ENCODE measurements at places on chromosomes 12 and 14.

GRCh38 chr14:86539361-86540070 lies 1009.6 kb downstream of the FLRT2 start:
- no peak for DNase-seq

DNA sequence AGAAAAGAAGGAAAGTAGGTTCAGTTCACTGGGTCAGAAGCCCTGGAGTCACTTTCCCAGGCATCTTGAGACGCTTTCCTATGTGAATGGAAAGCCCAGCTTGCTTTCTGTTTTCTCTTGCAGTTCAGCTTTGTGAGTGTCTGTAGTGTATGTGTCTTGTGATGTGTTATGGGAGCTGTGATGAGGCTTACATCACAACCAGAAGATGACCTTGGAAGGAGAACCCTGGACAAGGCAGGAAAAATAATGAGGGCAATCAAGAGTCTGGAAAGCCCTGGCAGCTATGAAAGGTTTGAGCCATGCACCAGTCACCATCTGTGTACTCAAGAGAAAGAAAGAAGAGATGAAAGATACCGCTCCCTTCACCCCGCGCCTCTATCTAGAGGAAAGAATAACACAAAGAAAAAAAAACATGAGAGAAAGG lies 35.2 kb upstream of the PTGR2 start:
- no peak for DNase-seq

GRCh38 chr14:99412117-99413061 lies 68.3 kb downstream of the SETD3 start:
- no peak for DNase-seq

GRCh38 chr14:105933238-105933637 lies 406.9 kb downstream of the TMEM121 start:
- no peak for DNase-seq

DNA sequence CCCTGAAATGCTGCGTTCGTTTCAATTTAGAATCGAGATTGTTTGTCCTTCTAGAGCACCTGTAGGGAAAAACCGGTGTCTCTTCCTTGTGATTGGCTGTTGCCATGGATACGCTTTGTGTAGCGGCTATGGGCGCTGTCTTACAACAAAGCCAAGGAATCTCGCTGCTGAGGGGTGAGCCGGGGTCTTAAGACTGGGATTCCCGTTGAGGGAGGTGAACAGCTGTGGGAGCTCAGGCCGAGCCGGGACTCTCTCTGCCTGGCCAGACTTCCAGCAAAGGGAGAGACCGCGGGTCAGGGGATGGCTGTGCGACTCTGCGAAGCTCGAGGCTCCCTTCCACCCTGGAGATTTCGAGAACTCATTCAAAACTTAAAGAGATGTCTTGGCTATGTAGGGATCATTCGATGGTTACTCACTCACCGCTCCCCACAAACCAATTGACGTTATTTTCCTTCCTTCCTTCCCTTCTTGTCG lies at the start of the genes LRRIQ1 and TSPAN19:
TSS of gene LRRIQ1 (plus strand) at position 118 of the 474 bp plus-strand sequence. CDS start 1,826 bp downstream, outside the sequence.
TSS of gene TSPAN19 (minus strand) at position 44 of the 474 bp plus-strand sequence. CDS start 6,331 bp downstream, outside the sequence.
- peak; percentile 82 for DNase-seq

DNA sequence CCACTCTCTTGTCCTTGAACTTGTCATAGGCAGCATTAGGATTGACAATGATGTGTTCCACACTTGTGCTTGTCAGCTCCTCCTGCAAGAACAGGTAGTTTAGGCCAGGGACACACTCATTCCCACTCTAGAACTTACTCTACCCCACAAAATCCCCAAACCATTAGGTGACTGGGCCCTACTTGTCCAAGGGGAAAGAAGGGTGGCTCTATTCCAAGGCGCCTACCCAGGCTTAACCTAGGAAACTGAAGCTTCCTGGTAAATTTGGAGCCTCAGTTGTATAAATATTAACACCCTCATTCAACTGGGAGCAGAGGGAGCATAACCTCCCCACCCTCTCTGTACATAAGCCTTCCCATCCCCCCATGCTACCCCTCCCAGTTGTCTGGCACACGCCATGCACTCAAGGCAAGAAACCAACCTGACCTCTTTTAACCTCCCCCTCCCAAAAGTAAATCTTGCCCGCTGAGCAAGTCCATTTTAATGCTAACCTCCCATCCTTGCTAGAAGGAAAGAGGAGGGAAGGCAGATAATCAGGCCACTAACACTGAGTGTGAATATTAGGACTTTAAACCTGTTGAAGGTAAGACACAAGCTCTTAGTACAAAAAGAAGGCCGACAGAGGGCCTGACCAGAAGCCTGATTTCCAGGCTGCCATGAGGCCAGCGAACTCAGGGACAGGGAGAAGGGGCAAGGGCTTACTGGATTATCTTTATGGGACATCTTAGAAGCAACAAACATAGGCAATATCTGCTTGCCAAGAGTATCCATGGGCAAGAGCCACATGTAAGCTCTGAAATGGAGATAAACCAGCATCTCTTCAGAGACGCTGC lies 11.0 kb downstream of the DCTN2 start:
- DNase-seq, result no peak

DNA sequence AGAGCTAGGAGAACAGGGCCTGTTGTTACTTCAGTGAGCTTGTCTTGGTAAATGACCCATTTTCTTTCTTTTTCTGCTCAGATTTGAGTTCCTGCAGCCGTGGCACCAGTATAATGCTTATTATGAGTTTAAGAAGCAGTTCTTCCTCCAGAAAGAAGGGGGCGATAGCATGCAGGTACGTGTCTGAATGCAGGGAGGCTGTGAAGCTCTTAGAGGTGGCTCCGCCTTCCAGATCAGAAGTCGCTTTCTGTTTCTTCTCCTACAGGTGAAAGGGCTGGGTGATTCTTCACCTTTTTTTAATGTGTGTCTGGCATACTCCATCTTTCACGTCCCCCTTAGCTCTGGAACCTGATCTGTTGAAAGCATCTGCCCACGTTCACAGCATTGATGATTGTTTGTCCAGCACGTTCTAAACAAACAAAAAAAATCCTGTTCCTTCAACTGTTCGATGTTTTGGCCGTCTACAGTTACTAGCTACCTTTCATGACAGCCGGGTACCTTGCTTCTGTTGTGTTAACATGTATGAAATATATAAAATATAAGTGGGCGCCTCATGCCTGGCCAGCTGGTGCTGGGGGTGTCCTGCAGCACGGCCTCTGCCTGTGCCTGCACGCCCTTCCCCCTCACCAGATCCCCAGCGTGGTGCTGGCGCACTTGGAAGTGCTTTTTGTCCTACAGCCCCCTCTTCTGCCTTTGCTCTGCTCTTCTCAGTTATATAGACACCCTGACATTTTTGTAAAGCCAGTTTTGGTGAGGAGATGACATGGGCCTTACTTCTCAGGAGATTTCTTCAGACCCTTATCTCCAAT lies 44.6 kb downstream of the SFSWAP start:
- peak; percentile 54 for DNase-seq

DNA sequence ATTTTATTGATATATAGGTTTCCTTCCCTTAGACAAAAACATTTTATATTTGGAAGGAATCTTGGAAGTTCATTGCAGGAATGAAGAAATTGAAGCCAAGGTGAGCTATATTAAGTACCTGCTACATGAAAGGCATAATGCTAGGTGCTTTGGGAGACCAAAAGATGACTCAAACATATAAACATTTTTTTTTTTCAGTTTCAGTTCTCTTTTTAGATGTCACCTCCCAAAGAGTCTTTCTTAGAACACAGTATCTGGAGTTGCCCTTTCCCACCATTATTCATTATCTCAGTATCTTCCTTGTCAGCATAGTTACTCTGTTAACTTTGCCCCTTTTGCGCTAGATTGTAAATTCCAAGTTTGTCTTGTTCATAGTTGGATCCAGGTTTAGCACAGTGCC lies 1.1 kb downstream of the LIN52 start:
- no peak for DNase-seq

GRCh38 chr12:65168681-65169319 lies 583 bp upstream of the LEMD3 start:
- no peak for DNase-seq

- DNase-seq, result no peak
These were observed 770.9 kb upstream of the FOXG1 start for GRCh38 chr14:27995691-27996090.

DNA sequence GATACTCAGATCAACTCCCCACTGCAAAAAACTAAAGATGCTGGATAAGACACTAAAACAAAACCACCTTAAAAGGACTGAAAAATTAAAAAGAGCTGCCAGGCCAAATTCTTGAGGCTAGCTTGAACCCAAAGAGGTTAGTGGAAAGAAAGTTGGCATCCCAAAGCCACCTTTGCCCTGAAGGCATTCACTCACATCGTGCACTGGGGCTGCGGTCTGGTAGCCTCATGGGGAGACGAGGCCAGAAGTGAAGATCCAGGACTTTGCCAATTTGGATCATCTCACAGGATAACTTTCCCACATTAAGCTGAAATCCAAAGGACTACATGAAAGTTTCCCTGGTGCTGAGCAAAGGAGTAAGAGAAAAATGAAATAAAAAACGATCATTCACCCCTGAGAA lies 63.9 kb downstream of the EFCAB11 start:
- no peak for DNase-seq

- peak; percentile 58 for DNase-seq
These were observed at the start of gene GALNT6 for GRCh38 chr12:51391283-51392123. GALNT6 (minus strand) TSS chr12:51391406; CDS start chr12:51379781, 11,625 bp downstream.

- DNase-seq, result no peak
These were observed 40.9 kb downstream of the PDE6H start for GRCh38 chr12:15013634-15014179.

DNA sequence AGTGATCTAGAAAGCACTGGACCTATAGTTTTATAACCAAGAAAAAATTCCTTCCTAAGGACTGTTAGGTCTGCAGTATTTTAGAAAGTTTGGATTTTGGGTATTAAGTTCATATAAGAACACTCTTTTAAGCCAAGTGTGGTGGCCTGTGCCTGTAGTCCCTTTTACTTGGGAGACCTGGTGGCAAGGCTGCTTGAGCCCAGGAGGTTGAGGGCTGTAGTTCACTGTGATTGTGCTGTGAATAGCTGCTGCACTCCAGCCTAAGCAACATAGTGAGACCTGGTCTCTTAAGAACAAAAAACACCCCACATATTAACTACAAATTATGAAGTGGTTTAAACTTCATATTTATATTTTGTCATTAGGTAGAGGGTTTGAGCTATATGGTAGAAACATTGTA lies 9.7 kb downstream of the DNM1L start:
- no peak for DNase-seq

DNA sequence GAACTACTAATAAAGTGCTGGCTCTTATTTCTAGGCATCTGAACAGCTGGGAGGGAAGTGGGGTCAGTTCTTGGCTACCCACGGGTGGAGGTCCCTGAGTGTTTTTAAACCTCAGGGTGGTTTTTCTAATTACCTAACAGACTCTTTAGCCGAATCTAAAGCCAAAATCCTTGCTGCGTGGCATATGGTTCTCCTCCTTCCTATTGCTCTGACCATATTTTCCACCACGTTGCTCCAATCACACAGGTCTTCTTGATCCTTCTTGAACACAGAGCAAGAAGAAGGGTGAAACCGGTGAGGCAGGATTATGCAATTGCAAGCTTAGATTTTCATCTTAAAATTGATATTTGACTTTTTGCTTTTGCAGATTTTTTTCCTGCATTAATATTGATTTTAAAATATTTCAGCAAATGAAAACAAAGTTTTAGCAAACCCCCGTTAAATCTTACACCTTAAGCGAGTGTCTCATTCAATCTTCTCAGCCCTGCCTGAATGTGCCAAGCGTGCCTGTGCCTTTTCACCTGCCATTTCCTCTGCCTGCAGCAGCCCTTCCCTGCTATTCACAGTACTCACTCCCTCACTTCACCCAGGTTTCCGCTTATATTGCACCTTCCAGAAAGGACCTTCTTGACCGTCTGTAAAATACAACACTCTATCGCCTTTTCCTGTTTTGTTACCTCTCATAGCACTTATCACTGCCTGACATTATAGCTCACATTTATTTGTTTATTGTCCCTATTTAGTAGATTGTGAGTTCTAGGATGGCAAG lies 506.0 kb downstream of the DIO2 start:
- no peak for DNase-seq

DNA sequence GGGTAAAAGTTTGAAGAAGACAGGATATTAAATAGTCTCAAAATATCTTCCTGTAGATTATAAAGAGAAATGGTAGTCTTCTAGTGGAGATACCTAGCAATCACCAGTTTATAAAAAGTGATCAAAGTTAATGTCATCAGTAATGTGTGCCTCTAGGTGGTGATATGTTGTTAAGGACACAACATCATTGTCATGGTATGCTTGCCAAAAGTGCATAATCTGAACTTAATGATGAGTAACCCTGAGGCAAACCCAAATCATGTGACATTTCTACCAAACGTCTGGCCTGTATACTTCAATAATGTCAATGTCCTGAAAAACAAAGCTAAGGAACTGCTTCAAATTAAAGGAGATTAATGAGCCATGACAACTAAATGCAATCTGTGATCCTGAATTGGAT lies 214.7 kb downstream of the PHLDA1 start:
- DNase-seq, result no peak

DNA sequence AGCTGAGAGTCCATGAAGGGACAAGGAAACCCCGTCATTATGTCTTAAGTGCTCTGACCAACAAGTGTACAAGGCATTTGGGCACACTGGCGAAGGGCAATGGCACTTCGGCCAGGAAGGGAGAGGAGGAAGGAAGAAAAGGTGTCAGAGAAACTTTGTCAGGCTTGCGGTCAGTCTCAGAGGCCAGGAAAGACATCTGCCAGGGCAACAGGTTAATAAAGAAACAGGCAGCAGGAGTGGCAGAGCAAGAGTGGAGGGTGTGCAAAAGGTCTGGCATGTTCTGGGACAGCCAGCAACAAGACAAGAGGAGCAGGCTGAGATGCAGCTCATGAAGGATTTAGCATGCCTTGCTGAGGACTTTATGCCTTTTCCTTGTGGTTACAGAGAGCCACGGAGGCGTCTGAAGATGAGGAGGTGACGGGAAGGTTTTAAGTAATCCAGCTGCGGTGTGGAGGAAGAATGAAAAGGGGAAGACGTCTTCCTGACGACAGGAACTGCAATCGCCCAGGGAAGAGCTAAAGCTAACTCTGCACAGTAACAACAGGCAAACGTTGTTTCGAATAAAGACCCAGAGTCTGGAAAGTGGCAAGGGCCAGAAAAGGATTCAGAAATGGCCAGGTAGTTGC lies 13.1 kb downstream of the APPL2 start:
- no peak for DNase-seq

- DNase-seq, result no peak
These were observed 168.8 kb downstream of the ANO4 start for GRCh38 chr12:100963381-100963780.

DNA sequence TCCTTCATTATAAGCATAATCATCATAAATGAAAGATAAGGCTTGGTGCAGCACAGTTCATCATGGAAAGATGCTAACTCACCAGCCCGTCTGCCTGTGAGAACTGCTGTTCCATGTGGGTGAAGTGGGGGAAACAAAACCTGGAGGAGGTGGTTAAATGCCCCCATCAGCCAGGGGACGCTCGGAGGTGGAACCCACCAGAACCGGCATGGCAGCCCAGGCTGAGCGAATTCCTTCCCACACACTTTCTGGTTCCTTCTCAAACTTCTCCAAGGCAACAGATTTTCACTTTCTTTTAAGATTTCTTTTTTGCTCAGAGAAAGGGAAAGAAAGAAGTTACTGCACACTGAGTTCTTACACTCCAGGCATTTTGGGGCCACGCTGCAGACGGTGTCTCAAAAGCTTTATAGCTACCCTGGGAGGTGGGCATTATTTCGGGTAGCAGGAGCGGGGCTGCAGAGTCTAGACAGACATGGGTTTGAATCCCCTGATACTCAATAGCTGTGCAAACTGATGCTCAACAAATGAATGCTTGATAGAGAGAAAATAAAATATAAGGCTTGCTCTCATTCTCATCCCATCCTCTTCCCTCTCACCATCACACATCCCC lies 190.7 kb downstream of the BCL11B start:
- DNase-seq, result no peak

Measured in NCI-H526 treated with DMSO at 0.1 percent for 48 hours (cell line).